ENCODE measurements at places on chromosomes 12 and 14.
A peak's percentile ranks its signal among the peaks of the same experiment; 100 is the strongest.

- DNase-seq, result no peak
These were observed 7.9 kb upstream of the CRIP2 start for GRCh38 chr14:105466531-105467248.

- no peak for DNase-seq
These were observed 28.7 kb upstream of the SOS2 start for GRCh38 chr14:50260072-50260471.

GRCh38 chr14:28120391-28120790 lies 646.2 kb upstream of the FOXG1 start:
- no peak for DNase-seq

GRCh38 chr14:104826189-104826860 lies 25.4 kb downstream of the ZBTB42 start:
- peak; percentile 68 for DNase-seq

DNA sequence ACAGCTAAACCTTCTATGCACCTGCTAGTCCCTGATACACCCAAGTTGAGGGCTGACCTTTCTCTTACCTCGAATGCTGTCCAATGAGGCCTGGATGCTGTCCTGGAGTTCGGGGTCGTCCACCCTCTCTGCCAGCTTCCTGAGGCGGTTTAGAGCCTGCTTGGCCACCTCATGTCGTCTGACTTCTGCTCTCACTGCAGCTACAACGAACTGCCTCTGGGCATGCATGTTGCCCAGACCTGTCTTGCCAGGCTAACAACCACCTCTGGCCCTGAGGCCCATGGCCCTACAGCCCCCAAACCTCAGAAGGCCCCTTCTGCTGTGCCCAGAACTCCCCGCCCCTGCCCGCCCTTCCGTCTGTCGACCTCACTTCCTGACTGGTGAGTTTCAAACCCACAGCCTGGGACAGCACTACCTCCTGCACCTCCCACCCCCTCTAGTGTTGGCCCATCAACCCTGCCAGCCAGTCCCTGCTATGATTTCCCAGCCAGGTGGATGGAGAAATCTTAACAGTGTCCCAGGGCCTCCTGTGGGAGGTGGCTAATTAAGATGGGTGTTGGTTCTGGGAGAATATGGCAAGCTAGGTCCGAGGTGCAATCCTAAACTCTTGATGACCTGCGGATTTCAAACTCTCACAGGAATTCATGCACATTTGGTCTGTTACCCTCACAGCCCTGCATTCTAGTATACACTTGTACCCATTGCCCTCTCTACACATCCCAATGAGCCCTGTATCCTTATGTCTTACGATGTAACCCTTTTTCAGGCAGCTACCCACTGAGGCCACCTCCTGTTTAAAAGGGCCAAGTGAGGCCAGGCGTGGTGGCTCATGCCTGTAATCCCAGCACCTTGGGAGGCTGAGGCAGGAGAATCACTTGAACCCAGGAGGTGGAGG lies 2.7 kb upstream of the TSPAN31 start:
- DNase-seq, result no peak

GRCh38 chr14:71107921-71108320 lies 200.7 kb downstream of the PCNX1 start:
- DNase-seq, result no peak

DNA sequence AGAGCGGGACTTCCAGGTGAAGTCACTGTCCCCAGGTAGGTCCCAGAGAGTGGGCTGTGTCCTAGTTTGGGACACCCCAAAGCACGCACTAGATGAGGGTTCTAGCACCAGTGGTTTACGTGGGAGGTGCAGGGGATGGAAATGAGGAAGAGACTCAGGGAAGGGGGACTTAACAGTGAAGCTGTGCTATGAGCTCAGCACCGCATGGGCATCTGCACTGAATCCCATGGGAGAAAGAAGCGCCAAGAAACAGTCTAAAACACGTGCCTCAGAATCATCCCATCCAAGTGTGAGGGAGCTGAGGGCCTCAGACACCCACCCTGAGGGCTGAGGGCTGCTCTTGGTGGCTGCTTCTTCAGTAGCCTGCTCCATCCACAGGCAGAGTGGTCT lies 71.5 kb upstream of the ZFP36L1 start:
- DNase-seq, result no peak

DNA sequence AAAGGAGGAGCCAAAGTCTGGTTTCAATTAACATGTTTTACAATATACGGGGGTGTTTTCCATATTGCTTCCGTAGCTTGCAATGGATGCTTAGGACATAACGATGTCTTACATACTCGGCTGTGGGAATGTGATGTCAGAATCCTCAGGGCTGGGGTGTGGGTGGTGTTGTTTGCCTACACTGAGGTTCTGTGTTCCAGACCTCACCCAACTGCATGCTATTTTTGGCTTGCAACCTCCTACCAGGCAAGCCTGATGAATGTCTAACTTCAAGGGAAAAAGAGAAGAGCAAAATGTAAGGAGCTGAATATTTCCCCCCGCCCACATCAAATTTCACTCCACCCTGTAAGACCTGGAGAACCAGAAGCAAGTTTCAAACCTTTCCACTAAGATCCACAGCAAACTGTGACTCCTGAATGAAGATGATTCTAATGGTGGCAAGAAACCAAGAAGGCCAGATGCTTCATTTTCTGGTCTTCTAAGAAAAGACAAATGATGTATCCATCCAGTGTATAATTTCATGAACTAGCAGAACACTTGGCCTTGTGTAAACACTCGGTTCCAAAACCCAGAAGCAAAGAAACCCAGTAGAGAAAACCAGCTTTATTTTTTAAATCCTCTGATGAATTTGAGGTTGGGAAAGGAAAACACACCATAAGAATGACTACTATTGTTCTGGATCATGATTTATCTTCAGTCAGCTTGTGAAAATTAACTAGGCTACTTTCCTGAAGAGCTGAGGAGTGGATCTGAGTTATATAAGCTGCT lies 227.9 kb downstream of the DACT1 start:
- peak; percentile 84 for DNase-seq

DNA sequence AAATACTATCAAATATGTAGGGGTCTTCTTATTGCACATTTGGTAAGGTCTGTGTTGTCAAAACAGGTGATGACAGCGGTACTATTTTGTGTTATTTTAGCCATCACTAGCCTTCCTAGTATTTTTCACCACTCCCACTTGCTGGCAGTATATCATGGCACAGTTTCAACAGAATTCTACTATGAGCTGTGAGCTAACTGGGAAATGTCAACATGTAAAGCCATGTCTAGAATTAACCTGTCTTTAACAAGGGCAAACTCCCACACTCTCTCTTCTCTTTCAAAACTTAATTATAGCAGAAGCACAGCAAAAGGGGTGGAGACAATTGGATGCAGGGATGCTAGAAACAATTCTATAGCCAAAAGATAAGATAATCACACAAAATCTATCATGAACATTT lies 253.4 kb downstream of the PAX9 start:
- DNase-seq, result no peak

- DNase-seq, result no peak
These were observed 221.2 kb downstream of the SSPN start for GRCh38 chr12:26416550-26416949.

GRCh38 chr12:19439059-19440018 lies at the start of gene AEBP2:
AEBP2 (plus strand) TSS chr12:19439492; CDS start chr12:19439700, 208 bp downstream.
- DNase-seq, result peak; percentile 80

DNA sequence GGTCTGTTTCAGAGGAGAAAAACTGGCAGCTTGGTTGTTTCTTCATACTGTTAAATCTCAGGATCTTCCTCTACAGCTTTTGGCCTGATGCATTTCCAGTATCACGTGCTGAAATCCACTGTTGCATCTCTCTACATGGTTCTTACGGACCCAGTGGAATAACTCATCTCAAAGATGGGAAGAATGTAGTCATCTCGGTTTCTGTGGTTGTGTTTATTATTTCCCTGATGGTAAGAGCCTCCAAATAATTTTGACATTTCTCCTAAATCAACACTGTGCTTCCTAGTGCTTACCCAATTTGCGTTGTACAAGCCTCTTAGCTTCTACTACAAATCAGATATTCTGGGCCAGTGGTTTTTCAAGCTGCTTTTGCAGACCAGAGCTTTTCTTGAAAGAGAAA lies 812.8 kb downstream of the C12orf50 start:
- DNase-seq, result no peak

DNA sequence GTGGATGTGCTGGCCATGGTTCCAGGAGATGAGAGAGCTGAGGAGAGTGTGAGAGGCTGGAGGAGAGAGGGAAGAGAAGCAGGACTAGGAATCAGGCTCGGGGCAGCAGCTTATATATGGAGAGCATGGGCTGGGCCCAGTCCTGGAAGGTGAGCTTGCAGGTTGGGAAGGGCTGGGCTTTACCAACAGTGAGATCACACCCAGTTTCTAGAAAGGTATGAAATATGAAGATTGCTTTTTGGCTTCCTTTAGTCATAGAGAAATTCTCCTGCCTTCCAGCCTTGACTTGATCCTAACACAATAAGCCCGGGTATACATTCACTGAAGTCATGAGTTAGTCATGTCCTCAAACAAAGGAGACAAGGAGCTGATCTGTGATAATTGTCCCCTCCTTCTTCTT lies at the start of gene KRT6A:
Gene KRT6A, minus strand, starts transcription at position 86 of the 400 bp plus-strand sequence. Its CDS starts 69 bp downstream, at position 17.
- no peak for DNase-seq

DNA sequence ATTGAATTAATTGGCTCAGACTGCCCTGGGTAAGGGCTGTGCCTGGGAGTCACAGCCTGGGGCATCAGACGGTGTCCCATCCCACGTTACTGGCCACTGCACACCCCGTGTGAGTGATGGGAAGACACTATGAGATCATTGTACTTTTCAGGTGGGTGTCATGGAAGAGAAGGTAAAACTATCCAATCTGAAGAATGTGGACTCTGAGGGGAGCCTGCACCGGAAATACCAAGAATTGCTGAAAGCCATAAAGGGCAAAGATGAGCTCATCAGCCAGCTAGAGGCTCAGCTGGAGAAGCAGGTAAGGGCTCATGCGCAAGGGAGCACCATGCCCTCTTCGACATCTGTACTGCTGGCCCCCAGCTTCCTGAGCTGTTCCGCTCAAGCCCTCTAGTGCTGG lies 24.0 kb downstream of the PLEKHH1 start:
- no peak for DNase-seq

DNA sequence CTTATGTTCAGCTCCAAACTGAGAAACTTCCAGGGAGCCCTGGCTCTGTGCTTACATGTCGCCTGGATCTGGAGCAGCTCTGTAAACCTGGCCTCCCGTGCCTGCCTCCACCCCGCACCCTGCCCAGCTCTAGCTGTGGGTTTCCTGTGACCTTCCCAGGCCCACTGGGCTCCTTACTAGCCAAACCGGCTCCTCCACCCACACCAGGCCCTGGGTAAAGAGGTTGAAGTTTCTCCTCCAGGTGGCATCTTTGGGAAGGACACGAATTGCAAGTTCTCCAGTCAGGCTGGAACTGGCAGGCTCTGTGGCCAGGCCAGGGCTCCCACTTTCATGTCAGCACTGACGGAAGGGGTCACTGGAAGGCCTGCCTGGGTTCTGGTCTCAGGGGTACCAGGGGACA lies 60.9 kb upstream of the ZFP36L1 start:
- no peak for DNase-seq

DNA sequence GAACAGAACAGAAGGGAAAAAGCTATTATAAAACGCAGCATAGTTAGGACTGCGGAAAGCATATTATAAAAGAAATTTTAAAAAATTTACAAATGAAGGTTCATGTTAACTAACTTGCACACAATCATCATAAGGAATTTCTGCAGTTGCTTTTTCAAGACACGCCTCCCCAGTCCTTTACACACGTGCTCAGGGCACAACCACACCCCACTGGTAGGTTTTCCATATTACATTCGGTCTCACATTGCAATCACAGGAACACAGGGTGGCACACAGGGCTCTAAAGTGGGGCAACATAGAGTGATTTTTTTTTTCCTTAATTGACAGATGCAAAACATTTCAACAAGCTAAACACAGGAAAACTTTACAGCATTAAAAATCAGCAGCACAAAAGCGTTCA lies 69.7 kb downstream of the DICER1 start:
- no peak for DNase-seq

DNA sequence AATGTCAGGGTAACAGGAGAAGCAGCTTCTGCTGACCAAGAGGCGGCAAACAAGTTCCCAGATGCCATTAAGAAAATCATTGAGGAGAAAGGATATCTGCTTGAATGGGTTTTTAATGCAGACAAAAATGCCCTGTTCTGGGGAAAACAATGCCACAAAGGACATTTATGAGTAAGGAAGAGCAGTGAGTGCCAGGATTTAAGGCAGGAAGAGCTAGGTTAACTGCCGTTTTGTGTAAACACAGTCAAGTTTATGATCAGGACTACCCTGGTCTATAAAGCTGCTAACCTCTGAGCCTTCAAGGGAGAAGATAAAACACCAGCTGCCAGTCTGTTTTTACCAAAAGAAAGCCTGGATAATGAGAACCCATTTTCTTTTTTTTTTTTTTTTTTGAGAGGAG lies 8.5 kb downstream of the MAPKAPK5 start:
- no peak for DNase-seq

GRCh38 chr12:79547044-79547734 lies 143.6 kb downstream of the PAWR start:
- no peak for DNase-seq

DNA sequence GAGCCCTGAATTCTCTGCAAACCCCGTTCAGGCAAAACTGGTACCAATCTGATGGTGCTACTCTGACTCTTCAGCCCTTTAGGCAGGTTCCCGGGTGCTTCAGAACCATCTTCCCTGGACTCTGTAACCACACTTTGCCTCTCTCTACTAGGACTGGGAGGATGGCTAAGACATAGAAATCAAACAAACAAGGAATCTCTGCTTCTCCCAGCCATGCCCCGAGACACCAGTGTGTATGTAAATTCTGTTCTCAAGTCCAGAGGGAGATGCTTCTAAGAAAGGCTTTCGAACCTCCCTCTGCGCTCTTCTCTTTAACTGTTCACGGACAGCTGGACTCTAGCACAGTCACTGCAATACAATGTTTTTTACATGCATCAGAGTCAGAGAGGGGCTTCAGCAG lies 1.9 kb upstream of the KCNK10 start:
- no peak for DNase-seq

- DNase-seq, result no peak
These were observed 279.9 kb upstream of the FAR2 start for GRCh38 chr12:28869197-28869596.

DNA sequence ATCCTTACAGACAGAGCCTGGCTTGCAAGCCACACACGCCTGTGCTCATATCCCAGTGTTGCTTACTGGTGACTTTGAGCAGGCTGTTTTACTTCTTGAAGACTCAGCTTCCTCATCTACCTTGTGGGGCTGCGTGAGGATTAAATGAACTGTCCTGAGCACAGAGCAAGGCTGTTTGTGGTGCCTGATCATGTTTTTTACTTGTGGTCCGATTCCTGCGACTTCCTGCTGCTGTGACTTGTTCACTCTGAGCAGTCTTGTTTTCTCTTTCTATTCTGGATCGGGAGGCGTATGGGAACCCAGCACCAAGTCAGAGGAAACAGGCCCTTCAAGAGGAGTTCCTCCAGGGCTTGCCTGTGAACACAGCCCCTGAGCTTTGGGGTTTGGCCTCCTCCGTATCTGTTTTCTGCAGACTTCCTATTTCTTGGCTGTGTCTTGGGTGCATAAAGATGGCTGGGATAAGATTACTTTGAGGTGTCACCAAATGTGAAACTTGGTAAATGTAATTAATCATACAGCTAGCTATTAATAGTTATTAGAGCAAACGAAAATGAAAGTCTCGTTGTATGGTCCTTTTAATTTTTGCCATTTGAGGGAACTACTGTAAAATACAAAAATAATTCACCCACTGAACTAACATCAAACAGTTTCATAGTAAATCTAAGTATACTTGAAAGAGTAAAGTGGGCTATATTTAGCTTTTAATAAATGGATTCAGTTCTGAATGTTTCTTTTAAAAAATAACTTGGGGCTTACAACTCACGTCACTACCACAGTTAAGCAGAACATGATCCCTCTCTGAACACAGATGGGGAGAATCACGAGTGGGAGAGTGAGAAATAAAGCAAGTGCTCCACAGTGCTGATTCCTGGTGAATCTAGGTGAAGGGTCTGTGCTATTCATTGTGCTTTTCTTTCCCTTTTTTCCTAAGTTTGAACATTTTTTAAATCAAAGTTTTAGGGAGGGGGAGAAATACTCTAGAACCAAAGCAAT lies 251.5 kb downstream of the FOXN3 start:
- DNase-seq, result no peak

Measured in NCI-H446 treated with DMSO at 0.1 percent for 48 hours (cell line).